ENCODE measurements at places on chromosomes 2 and 18.

- DNase-seq, result no peak
Measured at GRCh38 chr2:194822657-194823056, 834.4 kb upstream of the SLC39A10 start.

DNA sequence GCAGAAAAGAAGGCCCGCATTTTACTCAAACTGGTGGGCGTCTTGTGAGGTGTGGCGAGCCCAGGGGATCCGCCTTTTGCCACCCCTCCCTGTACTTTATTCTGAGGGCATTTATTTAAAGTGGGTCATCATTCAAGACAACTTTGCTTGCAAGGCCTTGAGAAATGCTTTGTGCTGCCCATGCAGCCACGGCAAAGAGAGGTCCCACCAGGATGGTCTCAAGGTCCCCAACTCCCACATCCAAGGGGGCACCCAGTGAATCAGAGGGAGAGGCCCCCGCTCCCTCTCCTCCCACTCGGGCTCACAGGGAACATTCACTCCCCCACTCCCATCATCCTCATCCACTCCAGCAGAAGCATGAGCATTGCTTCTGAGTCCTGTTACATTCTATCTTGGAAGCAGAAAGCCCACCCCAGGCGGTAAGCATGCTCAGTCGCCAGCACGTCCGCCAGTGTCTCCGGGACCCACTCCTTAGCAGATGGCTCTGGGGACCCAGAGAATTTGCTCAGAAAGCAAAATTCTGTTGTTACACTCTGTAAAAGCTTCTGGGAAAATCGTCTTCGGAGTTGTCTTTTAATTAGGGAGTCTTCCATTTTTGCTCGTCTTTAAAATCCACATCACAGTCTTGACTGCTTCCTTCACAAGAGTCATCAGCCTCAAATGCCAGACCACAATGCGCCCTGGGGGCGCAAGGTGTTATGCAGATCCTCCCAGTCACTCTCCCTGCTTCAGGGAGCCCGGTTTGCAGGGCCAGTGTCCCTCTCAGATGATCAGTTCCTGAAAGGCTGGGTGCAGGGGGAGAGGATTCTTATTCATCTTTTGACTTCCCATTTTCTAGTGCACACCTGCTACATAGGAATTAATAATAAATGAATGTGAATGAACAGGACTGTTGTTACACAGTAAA is 99.4 kb upstream of the NCK2 start:
- DNase-seq, result no peak

- no peak for DNase-seq
Measured at GRCh38 chr2:109170645-109171044, 41.6 kb downstream of the SH3RF3 start.

GRCh38 chr2:88350331-88351248 is 101.9 kb downstream of the FOXI3 start:
- DNase-seq, result peak; percentile 80

GRCh38 chr2:232488097-232488711 is 570 bp upstream of the ECEL1 start:
- no peak for DNase-seq

DNA sequence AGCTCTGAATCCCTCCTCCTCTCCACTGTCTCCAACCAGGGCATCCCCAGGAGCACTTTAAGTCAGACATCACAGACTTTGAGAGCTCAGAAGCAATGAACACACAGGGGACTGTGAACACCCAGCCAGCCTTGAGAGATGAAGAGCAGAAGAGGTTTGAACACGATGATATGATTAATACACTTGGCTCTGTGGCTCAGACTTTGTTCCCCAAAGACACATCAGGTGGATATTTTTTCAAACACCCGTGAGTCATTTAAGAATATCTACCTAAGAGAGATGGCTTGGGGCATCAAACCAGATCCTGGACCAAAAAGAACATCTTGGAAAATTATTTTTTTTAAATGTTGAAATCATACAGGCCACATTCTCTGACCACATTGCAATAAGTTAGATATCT is 134.9 kb upstream of the OTOS start:
- DNase-seq, result no peak

GRCh38 chr2:42771546-42772153 is 7.7 kb upstream of the OXER1 start:
- DNase-seq, result no peak

DNA sequence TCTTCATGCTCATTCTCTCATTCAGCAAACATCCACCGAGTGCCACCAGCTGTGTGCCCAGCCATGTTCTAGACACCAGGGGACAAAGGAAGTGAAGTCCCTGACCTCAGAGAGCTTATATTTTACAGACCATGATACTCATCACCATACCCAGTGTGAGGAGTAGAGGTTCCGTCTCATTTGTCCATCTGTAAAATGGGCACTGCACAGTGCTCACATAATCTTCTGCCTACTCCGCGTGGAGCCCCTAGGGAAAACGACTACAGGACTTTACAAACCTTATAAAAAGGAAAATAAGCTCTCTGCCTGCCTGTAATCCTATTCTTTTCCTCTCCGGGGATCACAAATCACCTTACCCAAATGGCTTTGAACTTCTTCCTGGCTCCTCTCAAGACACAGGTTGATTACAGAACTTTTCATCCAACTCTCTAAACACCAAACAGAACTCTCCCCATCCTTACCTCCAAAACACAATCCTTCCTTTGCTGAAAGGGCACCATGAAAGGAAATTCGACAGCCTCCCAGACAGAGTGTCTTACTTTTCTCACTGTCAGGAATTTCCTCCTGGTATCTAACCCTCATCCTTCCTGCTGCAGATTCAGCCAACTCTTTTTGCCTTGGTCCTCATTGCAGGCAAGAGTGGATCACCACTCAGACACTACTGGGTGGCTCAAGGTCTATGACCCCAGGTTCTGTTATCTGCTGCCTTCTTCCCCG is 99.5 kb downstream of the TNS1 start:
- DNase-seq, result no peak

Data from stimulated activated CD4-positive, alpha-beta T cell treated with anti-CD3 and anti-CD28 coated beads, Interleukin-2, amount 100 ng/mL, for 24 hours (primary cell).